T-cell (primary cell): ENCODE measurements at places on chromosomes 2 and 18. TPM values are rescaled to one million over a fixed set of nuclear protein-coding genes. Genes with fewer than 3 reads are reported as not detected.

DNA sequence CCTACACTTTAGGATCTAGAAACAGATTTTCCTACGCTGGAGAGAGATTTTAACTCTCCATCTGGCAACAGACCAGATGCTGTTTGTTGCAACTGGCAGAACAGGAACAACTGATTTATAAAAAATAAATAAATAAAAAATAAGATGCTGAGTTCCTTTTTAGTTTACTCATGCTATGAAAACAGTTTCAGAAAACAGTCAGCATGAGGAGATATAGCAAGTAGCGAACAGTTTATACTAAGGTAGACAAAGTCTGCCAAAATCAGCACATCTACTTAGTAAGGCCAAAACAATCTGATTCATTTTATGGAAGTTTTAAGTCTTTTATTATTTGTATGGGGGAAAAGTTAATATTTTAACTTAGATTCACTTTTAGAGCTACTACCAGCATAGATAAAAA is 974.0 kb upstream of the CNTNAP5 start:
- DNase-seq = no peak

DNA sequence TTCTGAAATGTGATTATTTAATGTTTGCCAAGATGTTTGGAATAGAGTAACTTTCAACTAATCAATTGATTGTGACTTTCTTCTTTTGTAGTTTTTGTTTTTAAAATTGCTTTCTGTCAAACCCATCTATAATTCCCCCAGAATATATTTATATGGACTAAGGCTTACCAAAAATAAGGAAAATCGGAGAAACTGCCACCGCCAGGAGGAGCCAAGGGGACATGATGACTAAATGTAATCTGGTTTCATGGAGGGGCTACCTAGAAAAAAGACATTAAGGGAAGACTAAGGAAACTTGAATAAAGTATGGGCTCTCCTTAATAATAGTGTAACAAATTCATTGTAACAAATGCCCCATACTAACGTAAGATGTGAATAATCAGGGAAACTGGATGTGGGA is 19.5 kb downstream of the BOLA3 start:
- DNase-seq = no peak

- no peak for DNase-seq
These were observed 34.9 kb upstream of the CTDP1 start for GRCh38 chr18:79644666-79645057.

The POTEJ gene
- total RNA-seq = not detected

The GREB1L gene
- total RNA-seq = not detected

The ASPRV1 gene
- 1.2 TPM for total RNA-seq

DNA sequence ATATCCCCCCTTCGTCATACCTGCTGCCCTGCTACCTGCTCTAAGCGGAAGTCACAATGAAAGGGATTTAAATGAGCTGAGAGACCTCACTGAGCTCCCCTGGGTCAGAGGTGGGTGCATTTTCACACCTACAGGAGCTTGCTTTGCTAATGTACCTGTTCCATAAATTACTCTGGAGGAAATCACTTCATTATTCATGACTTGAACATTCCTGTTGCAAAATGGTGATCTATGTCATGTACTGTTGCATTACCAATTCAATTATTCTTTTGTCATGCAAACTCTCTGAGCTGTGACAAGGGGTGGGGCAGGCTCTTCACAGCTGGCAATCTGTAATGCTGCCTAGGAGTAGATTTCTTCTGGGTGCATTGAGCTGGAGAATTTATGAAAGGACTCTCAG is 761.3 kb downstream of the TSN start:
- no peak for DNase-seq

- DNase-seq = no peak
These were observed at the start of gene CYBRD1 for GRCh38 chr2:171522052-171522787. Gene CYBRD1 (plus strand): TSS chr2:171522474. CDS start chr2:171522546, 72 bp downstream.

- DNase-seq = no peak
These were observed 110.8 kb upstream of the TRIB2 start for GRCh38 chr2:12605936-12606335.

GRCh38 chr2:18626958-18627650 is 37.7 kb upstream of the NT5C1B start:
- no peak for DNase-seq

The PDE1A gene
- total RNA-seq = not detected

The KCNIP3 gene
- total RNA-seq = not detected
